ENCODE measurements at places on chromosomes 13 and 19.

- DNase-seq: no peak
Observed at GRCh38 chr13:110869231-110869804, 45.6 kb downstream of the ANKRD10 start.

DNA sequence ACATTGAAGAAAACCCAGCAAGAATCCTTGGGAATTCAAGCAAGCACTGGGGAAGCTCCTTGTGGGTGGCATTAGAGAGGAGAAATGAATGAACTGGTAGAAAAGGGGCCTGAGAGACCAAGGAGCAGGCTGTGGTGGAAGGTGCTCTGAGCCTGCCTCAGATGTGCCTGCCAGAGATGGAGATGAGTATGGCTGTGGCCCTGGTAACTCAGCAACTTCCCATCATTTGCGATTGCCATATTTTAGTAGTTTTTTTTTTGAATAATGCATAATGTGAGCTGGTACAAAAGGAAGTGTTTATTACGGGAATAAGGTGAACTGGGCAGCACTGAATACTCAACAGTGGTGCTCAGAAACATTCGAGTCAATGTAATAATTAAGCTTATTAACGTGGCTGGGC, 39.1 kb downstream of the ERICH6B start:
- DNase-seq: no peak

GRCh38 chr13:46633416-46633815, 80.4 kb downstream of the LRCH1 start:
- no peak for DNase-seq

DNA sequence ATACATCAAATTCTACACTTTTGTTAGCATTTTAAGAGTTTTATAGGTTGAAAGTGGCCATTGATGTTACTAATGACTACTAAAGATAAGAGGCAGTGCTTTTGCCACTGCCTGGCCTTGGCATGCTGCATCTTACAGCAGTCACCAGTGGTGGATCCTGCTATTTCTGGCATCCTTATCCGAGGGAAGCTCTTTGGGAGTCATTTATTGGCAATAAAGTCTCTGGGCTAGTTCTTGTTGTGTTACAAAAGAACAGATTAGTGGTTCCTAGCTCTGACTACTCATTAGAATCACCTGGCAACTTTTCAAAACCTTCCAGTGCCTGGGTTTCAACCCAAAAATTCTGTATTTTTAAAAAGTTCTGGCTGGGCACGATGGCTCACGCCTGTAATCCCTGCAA, 94.5 kb downstream of the ZMYM2 start:
- no peak for DNase-seq

DNA sequence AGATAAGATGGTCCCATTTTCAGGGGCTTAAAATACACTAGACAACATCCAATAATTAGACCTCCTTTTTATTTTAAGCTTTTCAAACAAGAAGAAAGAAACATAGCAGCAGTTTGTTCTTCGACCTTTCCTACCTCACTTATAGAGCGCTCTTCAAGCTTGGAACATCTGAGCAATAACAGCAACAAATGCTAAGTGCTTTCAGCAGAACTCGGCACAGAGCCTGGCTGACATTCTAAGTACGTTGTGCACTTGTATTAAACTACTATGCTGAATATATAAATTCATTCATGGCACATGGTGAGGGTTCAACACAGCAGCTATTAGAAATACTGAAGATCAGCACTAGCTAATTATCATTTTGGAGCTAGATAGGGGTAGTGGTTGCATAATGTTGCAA, 256.1 kb upstream of the MAB21L1 start:
- no peak for DNase-seq

DNA sequence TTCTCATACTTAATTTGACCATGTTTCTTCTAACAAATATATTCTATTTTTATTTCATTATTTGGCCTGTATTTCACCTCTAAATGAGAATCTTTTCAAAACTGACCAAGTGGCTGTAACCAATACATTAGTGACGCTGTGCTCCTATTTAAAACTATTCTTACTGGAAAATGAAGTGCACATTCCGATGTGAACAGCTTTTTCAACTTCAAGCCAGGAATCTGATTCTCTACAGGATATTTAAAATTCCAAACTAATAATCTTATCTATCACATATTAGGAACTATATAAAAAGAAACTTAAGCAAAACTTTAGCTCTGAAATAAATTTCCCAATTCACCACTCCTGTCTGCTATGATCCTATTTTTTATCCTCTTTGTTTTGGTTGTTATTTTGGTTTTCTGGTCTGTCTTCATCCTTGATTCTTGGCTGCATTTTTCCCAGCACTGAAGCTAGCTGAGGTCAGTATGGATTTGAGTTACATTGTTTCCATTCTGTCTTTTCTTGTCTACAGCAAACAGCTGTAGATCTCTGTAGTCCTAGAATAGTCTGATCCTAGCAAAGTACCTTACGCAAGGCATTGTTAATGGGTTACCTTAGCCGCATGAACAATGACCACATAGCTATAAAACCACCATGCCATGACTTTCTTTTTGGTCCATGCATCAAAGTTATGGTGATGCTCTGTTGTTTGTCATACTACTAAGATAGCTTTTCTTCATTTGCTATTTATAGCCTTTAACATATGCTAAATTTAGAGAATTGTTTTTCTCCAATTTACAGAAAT, 748.6 kb upstream of the SPRY2 start:
- DNase-seq: no peak

GRCh38 chr13:39201180-39201579, 162.9 kb downstream of the NHLRC3 start:
- no peak for DNase-seq

DNA sequence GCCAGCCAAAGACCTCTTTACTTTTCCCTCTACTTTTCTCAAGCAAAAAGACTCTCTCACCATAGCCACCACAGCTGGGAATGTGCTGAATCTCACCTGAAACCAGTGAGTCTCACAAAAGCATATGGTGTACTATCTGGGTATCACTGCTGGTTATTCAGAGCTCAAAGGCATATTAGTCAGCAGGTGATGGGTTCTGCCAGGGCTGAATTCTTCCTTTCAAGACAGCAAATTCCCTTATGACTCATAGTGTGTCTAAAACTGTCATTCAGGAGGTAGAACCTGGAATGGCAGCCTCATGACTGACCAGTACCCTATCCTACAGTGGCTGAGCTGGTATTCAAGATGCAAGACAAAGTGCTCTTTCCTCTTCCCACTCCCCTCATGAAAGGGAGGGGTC, 2859.1 kb downstream of the PCDH9 start:
- DNase-seq: no peak

DNA sequence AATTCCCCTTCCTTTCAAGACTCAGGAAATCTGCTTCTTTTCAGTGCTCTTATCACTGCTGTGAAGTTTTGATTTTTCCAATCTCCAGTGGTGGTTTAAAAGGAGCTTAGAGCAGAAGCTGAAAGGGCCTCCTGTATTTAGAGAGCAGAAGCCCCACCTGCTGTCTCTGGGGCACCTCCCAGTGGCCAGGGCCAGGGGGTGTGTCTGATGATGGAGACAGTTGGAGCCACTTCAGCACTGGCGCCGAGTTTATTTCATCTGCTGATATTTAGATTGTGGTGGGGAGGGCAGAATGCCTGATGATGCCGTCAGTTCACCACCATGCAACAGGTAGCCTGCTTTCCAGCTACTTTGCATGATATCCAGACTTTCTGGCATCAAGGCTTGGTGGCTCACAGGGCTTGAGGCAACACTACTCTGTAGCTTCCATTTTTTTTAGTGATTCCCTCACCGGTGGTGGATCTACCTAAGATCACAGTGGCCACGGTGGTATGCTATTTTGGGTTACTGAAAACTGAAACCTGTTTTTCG, 371.9 kb downstream of the KCNRG start:
- no peak for DNase-seq

- no peak for DNase-seq
Observed at GRCh38 chr13:99093997-99094396, 106.7 kb upstream of the UBAC2 start.

- no peak for DNase-seq
Observed at GRCh38 chr13:74452176-74452575, 318.0 kb upstream of the KLF12 start.

DNA sequence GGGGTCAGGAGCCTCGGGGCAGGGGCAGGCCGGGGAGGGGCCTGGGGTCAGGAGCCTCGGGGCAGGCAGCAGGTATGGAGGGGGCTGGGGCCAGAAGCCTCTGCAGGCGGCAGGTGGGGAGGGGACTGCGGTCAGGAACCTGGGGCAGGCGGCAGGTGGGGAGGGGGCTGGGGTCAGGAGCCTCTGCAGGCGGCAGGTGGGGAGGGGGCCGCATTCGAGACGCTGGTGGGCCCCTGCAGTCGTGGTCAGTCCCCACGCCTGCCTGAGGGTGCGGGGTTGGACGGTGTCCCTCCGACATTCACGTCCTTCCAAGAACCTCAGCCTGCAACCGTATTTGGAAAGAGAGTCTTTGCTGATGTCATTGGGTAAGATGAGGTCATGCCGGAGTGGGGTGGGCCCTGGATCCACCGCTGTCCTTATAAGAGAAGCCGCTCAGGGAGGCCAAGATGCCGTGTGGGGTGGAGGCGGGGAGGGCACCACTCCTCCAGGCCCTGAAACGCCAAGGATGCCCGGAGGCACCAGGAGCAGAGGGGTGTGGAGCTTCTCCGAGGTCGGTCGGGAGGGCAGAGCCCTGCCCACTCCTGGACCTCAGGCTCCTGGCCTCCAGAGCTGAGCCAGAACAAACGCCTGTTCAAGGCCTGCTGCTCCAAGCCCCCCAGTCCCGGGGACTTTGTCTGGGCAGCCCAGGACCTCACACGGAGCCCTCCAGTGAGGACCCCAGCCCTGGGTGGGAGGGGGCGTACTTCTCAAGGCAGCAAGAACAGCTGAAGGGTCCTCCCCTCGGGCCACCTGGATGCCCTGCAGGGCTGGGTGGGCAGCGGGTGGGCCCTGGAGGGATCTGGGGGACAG, 30.1 kb downstream of the PIP5K1C start:
- peak; percentile 76 for DNase-seq

DNA sequence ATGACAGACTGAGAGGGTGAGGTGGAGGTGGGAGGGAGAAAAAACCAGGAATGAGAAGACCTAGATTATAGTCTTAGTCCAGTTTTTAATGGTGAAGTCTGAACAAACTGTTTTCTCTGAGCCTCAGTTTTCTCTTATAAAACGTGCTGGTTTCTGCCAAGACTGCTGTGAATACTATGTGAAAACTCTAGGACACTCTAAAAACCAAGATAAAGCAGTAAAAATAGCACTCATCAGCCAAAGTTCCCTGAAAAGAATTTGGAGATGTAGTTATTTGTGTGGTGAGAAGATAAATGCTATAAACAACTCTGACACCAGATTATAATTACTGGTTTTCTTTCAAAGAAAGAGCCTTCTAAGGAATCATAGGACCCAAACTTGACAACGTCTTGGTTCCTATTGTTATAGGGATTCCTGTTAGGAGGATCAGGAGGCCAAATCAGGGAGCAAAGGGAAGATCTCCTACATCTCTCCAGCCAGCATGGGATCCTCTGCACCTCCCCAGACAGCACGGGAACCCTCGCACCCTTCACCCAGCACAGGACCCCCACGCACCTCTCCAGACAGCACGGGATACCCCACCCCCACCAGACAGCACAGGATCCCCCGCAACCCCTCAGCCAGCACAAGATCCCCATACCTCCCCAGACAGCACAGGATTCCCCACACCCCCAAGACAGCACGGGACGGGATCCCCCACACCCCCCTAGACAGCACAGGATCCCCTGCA, 130.2 kb downstream of the MIPEP start:
- no peak for DNase-seq

- no peak for DNase-seq
Observed at GRCh38 chr13:105167385-105167784, 1368.1 kb downstream of the EFNB2 start.

DNA sequence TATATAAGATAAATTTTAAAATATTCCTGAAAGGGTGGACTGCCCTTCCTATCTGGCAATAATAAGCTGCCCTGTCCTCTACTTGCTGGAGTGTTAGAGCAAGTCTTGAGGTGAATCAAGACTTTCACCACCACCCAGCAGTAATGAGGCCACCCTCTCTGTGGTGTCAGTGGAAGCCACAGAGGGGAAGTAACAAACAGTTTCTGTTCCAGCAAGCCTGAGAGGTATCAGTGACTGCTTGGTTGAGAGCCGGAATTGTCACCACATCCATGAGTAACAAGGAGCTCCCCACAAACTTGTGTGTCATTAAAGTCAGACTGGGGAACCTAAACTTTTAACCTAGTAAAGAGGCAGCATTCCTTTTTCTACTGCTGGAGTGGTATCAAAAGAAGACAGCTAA, 532.7 kb upstream of the SPRY2 start:
- no peak for DNase-seq

DNA sequence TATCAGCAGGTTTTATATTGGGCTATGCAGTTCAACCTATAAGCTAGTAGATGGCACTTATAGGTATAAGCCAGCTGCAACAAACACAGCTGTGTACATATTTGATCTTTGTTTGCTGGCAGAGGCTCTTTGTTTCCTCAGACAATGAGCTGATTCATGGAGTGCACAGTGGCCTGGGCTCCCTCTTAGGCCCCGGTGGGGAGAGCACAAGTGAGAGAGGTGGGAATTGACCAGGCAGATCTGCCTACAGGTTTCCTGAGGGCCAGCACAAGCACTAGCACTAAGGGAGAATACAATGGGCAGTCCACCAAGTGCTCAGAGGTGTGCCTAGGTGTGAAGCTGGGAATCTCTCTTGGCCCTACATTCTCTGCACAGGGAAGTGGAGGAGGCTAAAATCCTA, 1390.7 kb downstream of the SLITRK5 start:
- DNase-seq: no peak

DNA sequence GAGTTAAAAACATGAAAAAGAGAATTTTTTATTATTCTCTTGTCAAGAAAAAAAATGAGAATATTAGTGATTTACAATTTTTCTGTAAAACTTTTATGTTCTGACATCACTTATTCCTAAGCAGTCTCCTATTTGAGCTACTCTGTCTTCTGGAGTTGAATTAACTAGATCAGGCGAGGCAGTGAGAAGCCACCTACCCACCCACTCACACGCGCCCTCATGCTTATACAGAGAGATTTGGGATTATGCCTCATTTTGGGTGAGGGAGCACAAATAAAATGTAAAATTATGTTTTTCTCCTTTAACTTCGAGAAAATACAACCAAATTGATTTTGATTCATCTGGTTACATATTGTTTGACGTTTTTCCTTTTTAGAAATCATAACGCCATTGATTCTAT, 424.5 kb downstream of the ITGBL1 start:
- no peak for DNase-seq

- no peak for DNase-seq
Observed at GRCh38 chr13:43482026-43482425, 304.7 kb downstream of the ENOX1 start.

DNA sequence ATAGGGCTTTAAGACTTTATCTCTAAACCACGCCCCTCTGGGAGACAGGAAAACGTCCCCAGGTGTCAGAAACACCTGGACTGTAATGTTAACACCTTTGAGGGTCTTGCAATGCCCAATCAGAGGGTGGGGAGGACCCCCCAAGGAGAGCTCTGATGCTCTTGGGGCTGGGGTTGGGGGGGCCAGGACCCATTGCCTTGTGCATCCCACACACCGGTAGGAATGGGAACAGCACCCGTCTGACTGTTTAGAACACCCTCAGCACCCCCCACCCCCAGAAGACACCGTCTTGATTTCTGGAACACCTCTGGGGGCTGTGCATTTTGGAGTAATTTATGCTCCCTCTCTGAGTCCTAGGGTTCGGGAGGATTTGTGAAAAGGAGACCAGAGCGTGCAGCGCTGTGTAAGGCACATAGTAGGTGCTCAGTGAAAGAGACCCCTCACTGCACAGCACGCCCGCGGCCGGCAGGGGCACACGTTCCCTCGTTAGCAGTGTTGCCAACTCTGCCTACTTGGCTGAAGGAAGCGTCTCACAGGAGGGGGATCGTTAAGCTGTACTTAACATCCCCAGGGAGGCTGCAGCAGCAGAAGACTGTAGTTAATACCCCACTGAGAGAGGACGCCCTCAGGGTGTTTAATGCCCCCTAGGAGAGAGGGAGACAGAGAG, 2.8 kb upstream of the ERFL start:
- no peak for DNase-seq
